ENCODE measurements at places on chromosomes 3 and 15.

DNA sequence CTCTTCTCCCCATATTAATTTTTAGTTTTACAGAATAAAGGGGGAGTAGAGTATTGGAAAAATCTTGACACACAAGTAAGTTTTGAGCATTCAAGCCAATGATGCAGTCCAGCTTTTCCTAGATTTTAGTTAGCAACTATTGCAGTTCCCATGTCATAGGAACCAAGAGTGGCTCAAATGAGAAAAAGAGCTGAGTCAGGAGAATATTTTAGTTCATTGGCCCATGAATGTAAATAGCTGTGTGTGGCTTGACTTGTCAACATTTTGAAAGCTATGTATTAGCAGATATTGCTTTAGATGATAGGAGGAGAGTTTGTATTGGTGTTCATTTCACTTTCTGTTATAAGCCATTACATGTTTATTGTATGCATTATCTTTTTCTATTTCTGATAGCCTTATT, 853.7 kb downstream of the PLOD2 start:
- DNase-seq = no peak

DNA sequence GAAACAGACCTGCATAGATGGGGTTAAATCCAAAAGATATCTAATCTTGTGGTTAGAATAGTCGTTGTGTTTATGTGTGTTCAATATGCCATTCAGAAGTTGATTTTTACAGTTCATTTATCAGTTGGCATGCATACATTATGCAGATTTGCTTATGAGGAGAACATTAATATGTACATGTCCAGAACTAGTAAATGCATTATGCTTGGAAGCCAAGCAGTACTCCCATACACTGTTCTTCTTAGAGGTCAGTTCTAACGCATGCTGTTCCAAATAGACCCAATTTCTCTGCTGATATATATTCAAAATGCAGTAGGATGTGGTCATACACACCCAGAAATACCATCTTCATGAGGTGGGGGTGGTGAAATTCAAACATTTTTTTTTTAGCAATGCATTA, 956 bp downstream of the FGF12 start:
- no peak for DNase-seq

DNA sequence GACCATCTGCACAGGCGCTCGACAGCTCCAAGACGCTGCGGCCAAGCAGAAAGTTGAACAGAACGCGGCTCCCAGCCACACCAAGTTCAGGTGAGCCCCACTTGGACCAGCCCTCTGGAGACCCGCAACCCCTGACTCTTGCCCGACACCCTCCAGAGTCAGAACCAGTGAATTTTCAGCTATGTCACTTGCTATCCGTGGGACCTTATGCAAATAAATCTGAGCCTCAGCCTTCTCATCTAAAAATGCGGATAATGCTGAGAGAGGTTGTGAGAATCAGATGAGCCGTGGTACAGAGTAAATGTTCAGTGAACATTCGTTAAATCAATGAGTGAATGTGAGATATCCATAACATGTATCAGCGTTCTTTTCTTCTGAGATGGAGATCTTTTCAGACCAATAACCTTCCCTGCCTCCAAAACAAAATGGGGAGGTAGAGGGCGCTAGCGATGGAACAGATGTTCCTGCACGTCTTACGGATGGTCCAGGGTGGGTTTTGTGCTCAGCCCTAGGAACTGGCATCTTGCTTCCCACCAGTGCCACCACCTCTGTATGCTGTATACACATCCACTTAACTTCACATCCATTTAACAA, 524 bp downstream of the MRPS11 start:
- no peak for DNase-seq

- peak; percentile 52 for DNase-seq
Observed at GRCh38 chr15:83014205-83014653, 2.8 kb upstream of the C15orf40 start.

DNA sequence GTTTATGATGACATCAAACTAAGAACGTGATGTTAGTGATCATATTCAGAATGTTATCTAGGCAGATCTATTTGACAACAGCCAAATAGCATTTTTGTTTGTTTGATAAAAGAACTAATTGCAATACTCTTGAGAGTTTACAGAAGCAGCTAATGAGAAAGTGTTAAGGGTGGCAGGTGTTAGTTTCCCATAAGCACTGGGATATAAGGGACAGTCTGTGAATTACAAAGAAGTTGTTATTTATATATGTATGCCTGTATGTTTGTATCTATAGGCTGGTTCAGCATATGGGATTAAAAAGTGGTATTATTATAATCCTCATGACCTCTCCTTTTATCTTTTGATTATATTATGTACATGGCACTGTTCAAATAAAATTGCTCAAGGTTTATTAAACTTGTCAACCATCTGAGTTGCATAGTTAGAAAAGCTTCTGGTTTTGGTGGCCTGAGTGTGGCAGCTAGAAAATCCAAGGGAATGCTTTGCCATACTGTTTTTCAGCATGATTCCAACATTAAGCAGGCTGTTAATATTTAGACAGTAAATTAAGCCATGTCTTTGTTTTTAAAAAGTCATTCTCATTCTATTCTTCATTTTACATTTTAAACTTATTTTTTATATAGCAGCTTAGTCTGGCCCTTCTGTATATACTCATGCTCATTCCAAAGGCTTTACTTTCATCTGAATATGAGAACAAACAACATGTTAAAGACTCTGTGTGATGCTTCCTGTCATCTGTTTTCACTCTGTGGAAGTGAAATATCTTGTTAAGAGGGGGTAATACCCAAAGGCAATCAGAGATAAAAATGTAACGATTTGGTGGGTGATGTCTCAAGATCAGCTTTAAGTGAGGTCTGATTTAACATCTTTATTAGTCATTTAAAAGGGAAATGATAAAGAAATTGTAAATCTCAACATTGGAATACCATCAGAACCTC, 13.1 kb downstream of the ROBO2 start:
- no peak for DNase-seq

DNA sequence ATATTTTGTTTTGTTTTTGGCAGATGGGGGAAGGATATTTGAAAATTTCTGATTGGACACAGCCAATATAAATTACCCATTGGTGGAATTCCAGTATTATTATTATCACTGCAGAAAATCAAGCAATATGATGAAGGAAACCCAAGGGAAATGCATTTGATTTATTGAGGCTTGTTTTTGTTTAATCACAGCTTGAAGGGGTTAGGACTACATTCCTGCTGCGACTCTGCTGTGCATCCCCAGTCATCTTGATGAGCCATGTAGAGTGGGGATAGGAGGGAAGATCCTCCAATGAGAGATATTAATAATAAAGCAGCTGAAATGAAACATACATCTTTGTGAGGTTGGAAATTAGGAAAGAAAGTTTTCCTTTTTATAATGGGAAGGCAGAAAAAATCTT, 208.6 kb downstream of the GAP43 start:
- no peak for DNase-seq

DNA sequence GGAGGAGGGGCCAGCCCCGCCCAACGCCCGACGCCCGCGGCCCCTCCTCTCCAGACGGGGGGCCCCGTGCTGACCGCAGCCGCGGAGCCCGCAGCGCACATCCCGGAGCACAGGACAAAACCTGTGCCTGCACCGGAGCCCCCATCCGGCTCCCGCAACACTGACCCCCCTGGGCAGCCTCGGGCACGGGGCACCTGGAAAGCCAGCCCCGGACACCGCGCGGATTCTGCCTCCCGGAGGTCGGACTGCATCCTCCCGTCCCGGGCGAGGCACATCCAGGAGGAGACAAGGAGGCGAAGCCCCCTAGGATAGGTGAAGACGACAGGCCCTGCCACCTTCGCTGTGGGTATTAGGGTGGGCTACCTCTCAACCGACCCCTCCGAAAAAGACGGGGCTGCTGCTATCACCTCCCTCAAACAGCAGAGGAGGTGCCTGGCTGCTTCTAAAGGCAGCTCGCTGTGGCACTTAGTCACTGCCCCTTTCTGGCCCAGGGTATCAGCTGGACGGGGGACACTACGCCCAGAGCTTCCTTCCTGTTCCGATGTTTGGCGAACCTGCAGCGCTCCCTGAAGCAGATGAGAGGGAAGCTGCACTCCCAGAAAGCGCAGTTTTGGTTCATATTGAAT, 10.6 kb downstream of the XXYLT1 start:
- no peak for DNase-seq

- DNase-seq = no peak
Observed at GRCh38 chr15:27238209-27238608, 267.2 kb downstream of the GABRG3 start.

DNA sequence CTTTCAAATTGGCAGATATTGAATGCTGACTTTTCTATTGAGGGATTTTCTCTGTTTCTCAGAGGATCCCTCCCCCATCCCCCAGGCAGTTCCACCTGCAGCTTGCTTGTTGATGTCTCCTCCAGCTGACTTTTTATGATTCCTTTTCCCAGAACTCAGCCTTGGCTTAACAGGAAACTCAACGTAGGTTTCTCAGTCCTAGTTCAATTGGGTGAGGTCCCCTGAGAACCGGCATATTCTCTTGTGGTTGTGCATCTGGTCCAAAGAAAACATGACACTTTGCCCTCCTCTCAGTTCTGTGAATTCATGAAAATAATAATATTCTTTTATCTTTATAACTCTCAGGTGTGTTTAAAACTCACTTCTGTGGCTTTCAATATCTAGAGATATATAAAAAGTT, 1222.1 kb downstream of the OTOL1 start:
- no peak for DNase-seq

DNA sequence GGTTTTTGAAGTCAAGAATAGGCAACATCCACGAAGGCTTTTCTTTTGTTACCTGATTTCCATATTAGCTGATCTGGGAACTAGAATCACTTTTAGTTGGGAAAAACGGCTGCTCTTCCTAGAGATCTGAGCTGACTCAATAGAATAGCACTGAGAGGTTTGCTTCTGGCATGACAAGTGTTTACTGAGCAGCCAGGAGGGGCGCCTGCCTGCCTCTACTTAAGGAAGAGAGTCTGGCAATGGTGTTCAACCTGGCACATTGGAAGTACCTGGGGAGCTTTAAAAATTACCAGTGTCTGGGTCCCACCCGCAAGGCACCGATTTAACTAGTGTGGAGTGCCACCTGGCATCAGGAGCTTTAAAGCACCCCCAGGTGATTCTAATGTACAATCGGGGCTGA, 34.4 kb downstream of the FAM43A start:
- DNase-seq = no peak

Data from stimulated activated effector memory CD8-positive, alpha-beta T cell treated with anti-CD3 and anti-CD28 coated beads, Interleukin-12 subunit alpha, Interleukin-12 subunit beta, amount 100 ng/mL, for 72 hours (primary cell).